ELR (cell line): ENCODE measurements at places on chromosomes 6 and 20.

- no peak for DNase-seq
Observed at GRCh38 chr6:53527249-53527765, 17.6 kb downstream of the GCLC start.

DNA sequence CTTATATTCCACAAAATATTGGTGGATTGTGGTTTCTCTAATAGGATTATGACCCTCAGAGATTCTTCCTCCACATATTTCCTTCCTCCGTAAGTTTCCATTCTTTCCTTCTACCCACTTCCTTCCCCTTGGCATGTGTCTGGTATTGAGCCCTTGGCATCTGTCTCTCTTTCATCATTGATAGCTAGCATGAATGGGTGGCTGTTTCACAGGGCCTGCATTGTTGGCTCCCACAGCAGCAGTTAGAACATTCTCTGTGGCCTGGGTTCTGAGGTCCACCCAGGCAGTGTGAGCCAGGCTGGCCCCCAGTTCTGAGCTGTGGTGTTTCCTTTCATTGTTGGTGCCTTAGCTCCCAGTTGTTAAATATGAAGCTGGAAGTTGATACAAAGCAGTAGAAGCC, 125.3 kb downstream of the ANKS1A start:
- no peak for DNase-seq

GRCh38 chr6:88492824-88493223, 326.7 kb upstream of the CNR1 start:
- peak; percentile 29 for DNase-seq

- no peak for DNase-seq
Observed at GRCh38 chr6:117118490-117118889, 146.9 kb upstream of the VGLL2 start.

GRCh38 chr20:3238616-3239025, 369 bp downstream of the SLC4A11 start:
- DNase-seq, result peak; percentile 52

DNA sequence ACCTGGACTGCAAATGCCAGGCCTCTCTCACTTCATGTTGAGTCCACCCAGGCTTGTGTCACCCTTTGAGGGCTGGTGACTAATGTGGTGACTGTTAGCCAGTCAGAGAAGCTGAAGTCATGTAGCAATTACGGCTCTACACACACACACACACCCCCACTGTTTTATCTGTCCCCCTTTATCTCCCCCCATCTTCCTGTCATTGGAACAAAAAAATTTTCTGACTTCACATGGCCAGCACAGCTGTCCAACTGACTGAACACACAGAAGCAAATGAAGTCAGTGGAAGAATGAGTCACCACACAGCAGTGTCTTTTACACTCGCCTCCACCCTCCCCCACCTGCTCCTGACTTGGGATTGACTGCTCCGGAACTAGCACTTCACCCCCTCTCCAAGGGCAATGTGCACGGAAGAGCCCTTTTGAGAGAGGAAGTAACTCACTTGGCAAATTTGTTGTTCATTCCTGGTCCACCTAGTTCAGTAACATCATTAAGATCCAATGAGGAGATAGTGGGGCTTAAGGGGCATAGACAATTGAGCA, 198.0 kb downstream of the RNF144B start:
- DNase-seq, result peak; percentile 69

DNA sequence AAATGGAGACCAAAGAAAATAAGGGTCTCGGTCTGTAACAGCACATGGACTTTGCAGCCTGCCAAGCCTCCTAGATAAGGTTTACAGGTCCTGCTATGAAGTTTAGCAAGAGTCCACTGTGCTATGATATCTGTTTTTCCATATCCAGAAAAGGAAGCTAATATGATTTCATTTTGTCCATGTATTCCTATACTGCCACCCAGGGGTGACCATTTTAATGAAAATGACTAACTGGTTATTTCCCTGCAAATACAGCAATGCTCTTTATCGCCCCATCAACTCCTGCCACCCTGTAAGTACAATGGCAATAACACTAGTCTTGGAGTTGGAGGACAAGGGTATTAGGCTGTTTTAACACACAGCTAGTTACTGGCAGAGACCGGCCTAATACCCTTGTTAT, 115.2 kb upstream of the GLP1R start:
- DNase-seq, result peak; percentile 37

- DNase-seq, result no peak
Observed at GRCh38 chr6:138978229-138978628, 9.8 kb downstream of the REPS1 start.

DNA sequence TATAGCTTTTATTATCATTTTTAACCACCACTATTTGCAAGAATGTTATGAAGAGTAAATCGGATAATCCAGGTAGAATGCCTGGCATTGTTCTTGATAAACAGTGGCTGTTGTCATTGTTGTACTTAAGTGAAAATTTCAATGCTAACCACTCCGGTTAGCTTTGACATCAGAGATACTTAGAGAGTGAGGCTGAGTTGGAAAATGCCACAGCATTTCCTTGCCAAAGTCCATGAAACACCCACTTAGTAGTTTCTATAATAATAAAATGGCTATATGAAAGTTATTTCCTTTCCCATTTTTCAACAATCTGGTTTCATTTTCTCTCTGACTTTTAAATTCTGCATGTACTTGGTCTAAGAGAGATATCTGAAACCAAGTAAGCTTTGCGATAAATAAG, 132.0 kb downstream of the CDK19 start:
- DNase-seq, result no peak

- DNase-seq, result no peak
Observed at GRCh38 chr6:54827010-54827409, 19.6 kb upstream of the FAM83B start.

DNA sequence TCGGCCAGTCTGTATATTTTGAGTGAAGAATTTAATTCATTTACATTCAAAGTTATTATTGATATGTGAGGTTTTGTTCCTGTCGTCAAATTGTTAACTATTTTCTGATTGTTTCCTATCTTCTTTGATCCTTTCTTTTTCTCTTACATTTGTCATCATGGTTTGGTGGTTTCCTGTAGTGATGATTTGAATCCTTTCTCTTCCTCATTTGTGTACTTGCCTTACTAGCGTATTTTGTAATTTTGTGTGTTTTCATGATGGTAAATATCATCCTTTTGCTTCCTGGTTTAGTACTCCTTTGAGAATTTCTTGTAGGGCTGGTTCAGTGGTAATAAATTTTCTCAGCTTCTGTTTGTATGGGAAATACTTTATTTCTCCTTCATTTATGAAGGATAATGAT, 151.7 kb upstream of the CEP162 start:
- DNase-seq, result no peak

DNA sequence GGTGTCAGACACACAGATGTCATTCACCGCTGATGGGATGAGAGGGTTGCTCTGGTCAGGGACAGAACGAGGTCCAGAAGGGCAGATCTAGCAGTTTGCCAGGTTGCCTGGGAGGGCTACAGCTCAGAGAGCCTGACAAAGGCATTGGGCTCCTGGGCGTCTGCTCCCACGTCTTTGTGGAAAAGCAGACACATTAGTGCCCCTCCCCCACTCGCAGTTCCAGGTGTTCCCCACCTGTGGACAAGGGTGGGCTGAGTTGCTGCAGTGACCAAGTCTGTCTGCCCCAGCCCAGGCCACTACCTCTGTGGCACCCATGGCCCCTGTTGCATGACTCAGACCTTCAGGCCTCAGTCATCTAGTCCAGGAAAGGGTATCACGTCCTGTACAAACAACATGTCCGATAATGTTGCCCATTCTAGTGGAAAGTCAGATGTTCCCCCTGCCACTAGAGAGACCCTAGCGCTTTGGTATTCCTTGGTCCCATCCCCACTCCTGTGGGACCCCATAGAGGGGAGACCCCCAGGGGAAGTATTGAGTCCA, 37.4 kb downstream of the WRNIP1 start:
- no peak for DNase-seq

GRCh38 chr6:33990061-33990541, 155.8 kb downstream of the GRM4 start:
- DNase-seq, result no peak

DNA sequence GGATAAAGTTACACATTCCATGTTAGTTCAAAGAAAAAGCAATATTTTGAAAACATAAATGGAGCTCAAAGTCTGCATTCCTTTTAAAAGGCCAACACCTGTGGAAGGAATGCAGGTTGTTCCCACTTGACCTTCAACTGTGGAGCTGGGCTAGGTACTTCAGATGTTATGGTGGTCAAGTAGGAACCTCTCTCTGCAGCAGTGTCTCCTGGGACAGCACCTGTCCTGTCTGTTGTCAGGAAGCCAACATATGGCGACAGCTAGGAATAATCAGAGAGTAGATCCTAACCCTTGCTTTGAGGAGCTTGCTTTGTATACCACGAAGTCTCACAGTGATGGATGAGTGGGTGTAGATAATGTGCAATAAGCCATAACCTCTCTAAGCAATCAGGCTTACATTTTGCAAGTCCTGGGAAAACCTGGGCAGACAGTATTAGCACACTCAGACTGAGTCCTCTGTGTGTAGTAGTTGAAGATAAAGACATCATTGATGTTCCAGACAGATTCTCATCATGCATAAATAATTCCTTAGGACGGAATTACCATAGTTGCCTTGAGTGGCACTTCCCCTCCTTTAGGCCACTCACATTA, 347.5 kb downstream of the PRL start:
- no peak for DNase-seq

GRCh38 chr20:56427797-56428196, 15.7 kb downstream of the CASS4 start:
- DNase-seq, result no peak

GRCh38 chr6:56677559-56677958, 34.9 kb upstream of the DST start:
- peak; percentile 62 for DNase-seq

DNA sequence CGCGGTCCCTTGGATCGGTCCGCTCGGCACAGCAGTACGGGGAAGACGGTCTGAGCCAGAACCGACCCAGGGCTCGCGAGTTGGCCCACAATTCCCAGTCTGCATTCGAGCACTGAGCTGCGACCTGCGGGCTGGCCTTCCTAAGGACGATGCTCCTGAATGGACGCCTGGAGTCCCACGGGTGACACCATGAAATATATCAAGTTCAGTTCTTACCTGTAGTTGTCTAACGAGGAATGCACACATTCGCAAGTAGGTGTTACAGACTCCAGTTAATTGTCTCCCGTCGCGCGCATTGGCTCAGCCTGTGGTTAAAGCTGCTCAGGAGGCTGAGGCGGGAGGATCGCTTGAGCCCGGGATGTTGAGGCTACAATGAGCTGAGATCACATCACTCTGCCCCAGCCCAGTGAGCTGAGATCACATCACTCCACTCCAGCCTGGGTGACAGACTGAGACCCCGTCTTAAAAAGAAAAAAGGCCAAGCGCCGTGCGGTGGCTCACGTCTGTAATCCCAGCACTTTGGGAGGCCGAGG, 802 bp downstream of the PEX7 start:
- no peak for DNase-seq

- DNase-seq, result no peak
Observed at GRCh38 chr6:46010771-46011170, 4.9 kb downstream of the CLIC5 start.

DNA sequence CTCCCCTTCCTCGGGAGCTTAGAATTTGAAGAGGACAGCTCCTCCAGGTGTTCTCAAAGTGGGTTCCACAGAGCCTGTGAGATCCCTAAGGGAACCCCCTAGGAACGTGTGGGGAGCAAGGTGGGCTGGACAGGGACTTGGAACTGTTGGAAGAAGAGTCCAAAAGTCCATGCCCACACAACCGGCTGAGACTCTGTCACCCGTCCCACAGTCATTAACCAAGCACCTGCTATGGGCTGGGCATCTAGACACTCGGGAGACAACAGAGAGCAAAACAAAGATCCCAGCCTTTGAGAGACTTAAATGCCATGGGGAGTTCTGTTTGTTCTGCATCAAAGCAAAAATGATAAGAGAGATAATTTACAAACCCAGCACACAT, 51.9 kb upstream of the SAYSD1 start:
- no peak for DNase-seq

DNA sequence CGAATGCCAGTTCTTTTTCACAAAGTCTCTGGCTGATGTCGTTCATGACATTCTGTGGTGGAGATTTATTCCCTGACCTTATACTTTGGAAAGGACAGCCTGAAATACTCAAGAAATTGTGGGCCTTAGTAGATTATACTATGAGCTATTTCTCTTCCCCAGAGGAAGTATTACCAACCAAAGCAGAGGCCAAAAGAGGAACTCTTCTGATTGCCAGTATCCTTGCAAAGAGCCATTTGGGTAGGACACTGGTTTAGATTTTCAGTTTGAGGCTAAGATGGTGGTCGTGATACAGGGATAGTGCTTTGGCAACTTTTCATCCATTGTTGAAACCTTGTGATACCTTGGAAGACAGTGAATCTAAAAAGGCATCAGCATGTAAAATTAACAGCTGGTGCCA, 327.3 kb downstream of the HACE1 start:
- DNase-seq, result no peak

- no peak for DNase-seq
Observed at GRCh38 chr6:20221421-20221820, 9.2 kb upstream of the MBOAT1 start.

- no peak for DNase-seq
Observed at GRCh38 chr6:24847402-24847801, 48.7 kb upstream of the ARMH2 start.

GRCh38 chr6:9554806-9555205, 860.1 kb downstream of the TFAP2A start:
- DNase-seq, result no peak

DNA sequence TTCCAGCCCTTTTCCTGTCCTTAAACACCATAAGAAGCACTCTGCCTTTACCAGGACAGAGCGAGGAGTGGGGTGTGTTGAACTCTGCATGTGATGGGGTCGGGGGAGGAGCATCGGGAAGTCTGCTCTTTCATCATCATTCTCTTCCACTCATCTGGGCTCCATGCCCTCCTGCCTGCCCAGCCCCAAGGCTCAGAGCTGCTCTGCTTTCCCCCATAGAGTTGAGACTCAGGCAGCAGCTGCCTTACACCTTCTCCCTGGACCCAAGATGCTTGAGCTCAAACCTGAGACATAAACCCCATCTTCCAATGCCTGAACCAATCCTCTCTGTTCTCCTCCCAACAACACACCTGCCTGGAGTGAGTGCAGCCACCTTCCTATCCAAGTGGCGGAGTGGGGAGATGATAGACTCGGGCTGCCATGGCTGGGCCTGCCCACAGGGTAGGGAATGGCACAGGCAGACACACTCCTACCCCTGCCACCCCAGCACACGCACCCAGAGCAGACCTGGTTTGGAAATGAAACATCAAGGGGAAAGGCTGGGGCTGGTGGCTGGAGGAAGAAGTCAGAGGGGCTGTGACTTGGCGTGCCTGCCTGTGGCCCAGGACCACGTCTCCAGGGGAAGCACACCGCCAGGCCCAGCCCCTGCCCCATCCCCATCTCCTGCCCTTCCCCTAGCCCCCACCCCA, 28.4 kb downstream of the TFEB start:
- DNase-seq, result no peak
